Brain microvascular endothelial cell (primary cell): ENCODE measurements at places on chromosomes 16 and 17.

- DNase-seq, result peak; percentile 27
These were observed 9.8 kb downstream of the SLC38A10 start for GRCh38 chr17:81285179-81285878.

- peak; percentile 39 for DNase-seq
These were observed 23.6 kb downstream of the ALOX15B start for GRCh38 chr17:8062435-8062806.

DNA sequence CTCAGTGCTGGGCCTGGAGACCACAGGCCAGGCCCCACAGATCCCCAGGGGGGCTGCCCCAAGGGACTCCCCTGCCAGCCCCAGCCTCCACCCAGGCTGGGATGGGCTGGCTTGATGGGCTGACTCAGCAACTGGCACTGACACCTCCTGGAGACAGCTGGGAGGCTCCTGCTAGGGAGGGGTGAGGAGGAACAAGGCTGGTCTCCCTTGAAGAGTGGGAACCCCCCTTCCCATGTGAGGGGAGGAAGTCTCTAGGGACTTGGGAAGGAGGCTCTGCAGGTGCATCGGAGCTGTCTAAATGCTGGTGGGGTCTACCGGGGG lies 10.4 kb downstream of the NHERF1 start:
- DNase-seq, result no peak

GRCh38 chr17:48549914-48550501 lies 5.1 kb upstream of the HOXB2 start:
- DNase-seq, result no peak

DNA sequence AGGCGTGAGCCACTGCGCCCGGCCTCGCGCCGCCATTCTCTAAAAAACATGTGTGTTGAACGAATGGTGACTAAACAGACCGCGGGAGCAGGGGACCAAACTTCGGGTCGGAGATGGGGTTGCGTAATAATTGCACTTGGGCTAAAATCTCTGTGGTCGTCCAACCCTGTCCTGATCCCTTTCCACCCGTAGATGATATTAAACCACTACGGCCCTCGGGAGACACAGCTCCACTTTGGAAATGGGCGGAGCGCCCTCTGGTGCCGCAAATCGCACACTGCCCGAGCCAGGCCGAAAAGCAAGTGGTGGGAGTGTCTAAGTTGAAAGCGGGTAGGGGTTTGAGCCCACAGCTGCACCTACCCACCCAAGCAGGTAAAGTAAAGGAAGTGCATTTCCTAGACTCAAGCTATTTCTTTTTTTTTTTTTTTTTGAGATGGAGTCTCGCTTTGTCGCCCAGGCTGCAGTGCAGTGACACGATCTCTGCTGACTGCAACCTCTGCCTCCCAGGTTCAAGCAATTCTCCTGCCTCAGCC lies 17.0 kb downstream of the CAVIN1 start:
- peak; percentile 45 for DNase-seq

DNA sequence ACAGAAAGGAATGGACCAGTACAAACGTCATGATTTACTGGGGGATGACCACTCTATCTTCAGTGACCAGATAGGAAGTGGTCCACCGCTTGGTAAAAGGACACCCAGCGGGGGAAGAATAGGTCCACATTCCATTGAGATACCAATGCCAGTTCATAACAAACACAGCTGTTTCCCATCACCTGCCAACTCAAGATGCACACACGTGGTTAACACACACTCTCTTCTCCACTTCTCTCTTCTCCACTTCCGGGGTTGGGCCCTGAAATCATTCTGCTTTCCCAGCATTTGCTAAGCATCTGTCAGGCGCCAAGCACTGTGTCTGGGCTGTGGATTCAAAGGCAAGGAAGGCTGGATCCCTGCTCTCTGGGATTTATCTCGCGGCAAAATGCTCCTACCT lies 175.5 kb downstream of the SLC39A11 start:
- DNase-seq, result no peak

DNA sequence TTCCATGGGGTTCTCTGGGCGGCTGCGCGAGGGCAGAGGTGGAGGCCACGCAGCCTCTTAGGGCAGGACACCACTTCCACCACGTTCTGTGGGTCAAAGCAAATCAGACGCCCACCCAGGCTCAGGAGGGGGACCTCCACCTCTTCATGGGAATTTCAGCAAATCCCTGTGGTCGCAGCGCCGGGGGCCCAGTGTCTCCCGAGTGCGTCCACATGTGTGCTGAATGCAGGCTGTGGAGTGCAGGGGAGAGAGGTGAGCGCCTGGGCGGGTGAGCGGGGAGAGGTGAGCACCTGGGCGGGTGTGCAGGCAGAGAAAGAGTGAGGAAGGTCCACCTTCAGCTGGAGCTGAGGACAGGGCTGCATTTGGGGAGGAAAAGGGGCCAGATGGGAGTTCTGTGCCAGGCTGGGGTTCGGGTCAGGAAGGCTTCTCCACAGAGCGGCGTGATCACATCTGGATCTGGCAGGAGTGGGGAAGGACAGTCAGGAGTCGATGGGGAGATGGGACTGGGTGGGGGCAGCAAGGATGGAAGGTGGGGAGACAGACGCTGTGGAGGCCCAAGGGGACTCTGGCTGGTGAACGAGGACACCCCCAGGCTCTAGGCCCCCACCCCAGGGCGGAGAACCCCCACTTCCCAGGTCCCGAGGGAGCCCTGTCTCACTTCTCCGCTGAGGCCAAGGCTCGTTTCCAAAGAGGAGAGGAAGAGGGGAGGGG lies 36.8 kb upstream of the CBFA2T3 start:
- DNase-seq, result no peak

DNA sequence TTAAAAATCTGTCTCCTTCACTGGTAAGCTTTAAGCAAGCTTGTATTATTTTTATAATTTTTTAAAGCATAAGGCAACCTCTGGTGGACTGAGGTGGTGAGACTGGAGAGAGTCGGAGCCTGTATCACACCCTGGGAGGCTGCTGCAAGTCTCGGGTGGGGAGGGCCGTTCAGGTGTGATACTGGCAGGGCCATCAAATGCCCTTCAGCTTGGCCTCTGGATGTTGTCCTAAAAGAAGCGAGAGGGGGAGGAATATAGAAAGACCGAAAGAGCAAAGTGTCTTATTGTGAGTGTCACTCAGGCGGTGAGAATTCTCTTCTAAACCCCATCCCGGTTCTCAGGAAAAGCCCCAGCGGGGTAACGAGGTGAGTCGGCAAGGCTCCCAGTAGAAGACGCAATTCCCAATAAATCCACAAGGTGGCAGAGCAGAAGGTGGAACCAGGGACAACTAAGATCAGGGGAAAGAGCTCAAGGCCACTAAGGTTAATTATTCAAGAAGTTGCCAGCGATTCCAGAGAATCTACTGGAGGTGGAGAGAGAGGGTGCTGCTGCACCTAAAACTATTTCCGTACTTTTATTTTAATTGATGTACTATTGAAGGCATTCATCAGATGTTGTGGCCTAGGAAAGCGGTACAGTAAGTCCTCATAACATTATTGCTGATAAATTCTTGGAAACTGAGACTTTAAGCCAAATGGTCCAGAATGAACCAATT lies 14.1 kb downstream of the C17orf67 start:
- peak; percentile 61 for DNase-seq

DNA sequence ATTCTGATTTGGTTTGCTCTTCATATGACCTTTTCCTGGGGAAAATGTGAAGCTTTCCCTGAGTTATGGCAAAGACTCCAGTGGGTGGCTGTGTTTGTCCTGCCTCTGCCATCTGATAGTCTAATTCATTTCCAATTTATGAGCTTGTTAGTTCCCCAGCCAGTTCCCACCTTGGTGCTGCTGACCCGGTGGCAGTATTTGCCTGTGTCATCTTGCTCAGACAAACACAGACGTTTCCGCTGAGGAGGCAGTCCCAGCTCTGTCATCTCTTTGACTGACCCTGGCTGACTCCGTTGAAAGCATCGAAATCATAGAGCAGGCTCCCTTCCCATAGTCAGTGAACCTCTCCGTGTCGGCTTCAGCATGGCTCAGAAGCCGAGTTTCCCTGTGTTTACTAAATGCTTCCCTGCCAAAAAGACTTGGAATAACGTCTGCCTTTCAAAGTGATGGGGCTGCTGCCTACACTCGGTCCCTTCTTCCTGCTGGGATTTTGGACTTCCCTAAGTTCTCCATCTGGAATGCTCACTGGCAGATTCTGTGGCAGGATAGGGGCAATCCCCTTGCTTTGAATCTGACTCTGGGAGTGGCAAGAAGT lies 538.3 kb downstream of the NPIPA7 start:
- no peak for DNase-seq
